ENCODE measurements at places on chromosomes 7 and 10.

DNA sequence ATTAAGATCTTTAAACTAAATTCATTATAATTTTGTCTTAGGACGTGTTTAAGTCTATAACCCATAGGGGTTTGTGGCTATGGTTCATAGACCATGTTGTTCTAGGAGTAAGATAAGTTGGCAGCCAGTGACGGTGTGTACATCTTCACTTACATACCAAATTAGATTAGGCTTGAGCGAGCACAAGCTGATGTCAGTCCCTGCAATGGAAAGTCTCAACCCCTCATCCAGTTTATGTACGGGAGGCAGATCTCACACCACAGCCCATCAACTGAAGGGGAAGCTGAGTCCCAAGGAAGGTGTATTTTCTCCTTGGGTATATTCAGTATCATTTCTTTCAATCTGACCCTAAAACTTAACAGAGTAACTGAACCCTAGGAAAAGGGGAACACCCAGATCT lies 5.1 kb upstream of the SMC3 start:
- no peak for DNase-seq

- no peak for DNase-seq
Observed at GRCh38 chr7:16891338-16891737, 9.6 kb upstream of the AGR3 start.

GRCh38 chr7:79272066-79272669 lies 181.3 kb downstream of the MAGI2 start:
- no peak for DNase-seq

GRCh38 chr10:27349987-27350386 lies 109.4 kb upstream of the ACBD5 start:
- DNase-seq: no peak

GRCh38 chr7:117809958-117810357 lies 63.3 kb downstream of the CTTNBP2 start:
- DNase-seq: no peak

DNA sequence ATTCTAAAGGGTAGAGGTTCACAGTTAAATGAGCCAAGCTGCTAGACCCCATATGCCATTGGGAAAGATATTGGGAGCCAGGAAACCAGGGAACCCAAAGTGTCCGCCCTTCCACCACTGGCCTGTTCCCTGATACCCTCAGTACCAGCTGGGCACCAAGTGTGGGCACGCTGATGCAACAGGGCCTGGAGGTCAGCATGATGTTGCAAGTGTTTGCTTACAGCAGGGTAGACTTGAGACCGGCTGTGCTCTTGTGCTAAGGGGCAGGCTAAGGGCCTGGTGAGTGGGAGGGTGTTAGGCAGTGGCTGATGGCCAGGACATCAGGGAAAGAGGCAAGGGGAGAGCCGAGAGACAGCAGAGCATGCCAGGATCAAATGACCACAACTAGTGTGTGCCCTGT lies 21.0 kb upstream of the MYL7 start:
- DNase-seq: no peak

DNA sequence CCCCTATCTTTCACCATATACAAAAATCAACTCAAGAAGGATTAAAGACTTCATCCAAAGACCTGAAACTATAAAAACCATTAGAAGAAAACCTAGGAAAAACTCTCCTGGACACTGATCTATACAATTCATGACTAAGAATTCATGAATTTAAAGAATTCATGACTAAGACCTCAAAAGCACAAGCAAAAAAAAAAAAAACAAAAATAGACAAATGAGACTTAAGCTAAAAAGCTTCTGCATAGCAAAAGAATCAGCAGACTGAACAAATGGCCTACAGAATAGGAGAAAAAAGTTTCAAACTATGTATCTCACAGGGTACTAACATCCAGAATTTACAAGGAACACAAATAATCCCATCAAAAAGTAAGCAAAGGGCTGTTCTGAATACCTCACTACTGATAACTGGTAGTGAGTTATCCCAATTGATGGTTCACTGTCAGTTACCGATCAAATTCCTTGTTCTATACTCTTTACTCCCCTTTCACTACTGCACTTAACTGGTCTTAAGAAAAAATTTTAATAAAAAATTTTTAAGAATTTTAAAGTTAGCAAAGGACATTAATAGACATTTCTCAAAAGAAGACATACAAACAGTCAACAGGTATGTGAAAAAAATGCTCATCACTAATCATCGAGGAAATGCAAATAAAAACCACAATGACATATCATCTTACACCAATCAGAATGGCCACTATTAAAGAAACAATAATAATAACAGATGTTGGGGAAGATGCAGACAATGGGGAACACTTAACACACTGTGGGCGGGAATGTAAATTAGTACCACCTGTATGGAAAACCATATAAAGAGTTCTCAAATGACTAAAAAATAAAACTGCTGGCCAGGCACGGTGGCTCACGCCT lies 33.2 kb downstream of the KMT2C start:
- DNase-seq: no peak

- DNase-seq: no peak
Observed at GRCh38 chr7:38452681-38453108, 178.5 kb downstream of the AMPH start.

DNA sequence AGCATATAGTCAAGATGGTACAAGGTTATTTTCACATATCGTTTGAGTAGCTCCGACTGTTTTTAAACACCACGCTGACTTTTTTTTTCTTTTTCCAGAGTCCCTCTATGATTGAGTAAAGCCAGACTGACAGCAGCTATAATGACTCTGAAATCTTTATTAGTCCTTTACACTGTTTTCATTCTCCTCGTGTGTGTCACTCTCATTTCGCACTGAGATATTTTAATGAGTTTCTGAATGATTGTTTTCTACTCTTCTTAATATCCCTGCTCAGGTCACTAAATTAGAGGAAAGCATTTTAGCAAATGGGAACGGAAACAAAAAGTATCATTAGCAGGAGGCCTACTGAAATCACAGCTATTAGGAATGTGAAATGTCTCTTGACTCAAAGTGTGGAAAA lies 162.3 kb upstream of the MTPN start:
- DNase-seq: no peak

GRCh38 chr10:103716206-103717160 lies 138.9 kb downstream of the SH3PXD2A start:
- no peak for DNase-seq

DNA sequence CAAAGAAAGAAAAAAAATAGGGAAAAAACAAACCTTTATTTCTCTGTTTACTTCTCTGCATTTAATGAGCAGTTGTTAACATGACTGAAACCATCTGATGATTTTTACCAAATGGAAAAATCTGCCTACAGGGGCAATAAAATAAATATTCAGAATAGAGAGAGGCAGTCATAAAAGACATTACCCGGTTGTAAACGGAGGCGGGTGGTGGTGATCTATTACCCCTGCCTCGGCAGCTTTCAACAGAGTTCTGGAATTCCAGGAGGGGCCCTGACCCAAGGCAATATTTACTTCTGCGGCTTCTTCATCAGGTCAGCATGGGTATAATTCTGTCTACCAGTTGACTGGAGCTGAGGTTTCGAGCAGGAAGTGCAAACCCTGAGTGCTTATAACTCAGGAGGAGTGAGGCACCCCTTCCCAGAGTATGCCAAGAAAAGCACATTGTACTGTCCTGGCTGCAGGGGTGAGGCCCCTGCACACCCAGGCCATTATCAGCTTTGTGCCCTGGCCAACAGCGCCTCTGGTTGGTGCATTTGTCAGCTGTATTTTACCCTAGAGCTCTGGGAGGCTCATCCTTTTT lies 8.2 kb upstream of the CXCL12 start:
- no peak for DNase-seq

GRCh38 chr7:17497549-17498167 lies 199.2 kb downstream of the AHR start:
- DNase-seq: no peak

- DNase-seq: no peak
Observed at GRCh38 chr10:101879456-101880231, 36.0 kb upstream of the KCNIP2 start.

DNA sequence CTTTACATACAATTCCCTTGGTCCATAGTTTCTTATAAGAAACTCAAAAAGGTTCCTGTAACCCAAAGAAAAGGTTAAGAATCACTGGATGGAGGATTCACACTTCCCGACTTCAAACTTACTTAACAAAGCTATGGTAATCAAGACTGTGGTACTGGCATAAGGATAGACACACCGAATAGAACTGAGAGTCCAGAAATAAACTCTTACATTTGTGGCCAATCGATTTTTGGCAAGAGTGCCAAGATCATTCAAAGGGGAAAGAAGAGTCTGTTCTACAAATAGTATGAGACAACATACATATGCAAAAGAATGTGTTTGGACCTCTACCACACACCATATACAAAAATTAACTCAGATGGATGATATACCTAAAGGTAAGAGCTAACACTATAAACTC lies 32.8 kb downstream of the KDM7A start:
- no peak for DNase-seq

DNA sequence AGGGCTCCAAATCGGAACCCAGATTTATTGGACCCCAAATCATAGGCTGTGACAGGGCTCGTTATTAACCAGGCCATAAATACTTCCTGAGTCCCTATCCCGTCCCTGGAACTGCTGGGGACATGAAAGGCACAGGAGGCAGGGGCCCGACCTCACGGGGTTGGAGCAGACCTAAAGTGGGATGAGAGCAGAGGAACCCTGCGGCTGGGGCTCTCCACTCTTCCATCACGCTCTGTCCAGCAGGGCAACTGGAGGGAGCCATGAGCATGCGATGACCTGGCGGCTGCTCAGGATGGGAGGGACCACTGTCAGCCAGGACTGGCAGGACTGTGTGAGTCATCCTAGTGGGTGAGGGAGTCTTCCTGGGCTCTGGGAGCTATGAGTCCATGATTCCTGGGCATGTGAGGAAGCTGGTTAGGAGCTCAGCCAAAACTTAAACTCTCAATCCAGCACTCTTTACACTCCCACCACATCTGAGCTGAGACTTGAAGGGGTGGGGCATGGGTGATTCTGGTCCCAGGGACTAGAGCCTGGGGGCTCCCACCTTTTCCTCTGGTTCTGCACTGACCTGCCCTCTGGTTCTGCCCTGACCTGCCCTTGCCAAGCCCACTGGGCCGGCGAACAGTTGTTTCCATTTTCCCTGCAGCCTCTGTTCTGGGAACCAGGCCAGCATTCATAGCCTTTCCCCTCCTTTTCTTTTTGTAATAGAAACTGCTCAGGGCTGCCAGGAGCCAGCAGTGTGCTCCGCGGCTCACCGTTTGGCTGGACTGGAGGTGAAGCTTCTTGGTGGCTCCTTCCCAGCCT lies 47.1 kb downstream of the SYPL1 start:
- no peak for DNase-seq

GRCh38 chr7:55794527-55794926 lies 68.0 kb downstream of the SEPTIN14 start:
- no peak for DNase-seq

DNA sequence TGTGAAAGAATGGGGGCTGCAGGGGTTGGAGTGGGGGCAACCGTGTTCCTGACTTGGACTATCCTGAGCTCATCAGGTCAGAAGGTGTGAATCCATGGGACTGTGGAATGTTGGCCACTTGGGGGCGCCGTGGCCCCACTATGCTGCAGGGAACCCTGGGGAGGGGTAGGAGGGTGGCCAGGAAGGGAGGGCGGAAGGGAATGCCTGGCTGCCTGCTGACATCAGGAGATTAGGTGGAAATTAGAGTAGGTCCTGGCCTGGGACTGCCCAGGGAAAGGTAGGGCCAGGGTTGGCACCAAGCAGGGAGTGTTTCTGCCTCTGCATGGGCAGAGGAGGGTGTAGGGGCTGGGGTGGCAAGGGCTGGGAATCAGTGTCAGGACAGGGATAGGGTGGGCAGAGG lies 65.8 kb upstream of the PRSS58 start:
- DNase-seq: no peak

DNA sequence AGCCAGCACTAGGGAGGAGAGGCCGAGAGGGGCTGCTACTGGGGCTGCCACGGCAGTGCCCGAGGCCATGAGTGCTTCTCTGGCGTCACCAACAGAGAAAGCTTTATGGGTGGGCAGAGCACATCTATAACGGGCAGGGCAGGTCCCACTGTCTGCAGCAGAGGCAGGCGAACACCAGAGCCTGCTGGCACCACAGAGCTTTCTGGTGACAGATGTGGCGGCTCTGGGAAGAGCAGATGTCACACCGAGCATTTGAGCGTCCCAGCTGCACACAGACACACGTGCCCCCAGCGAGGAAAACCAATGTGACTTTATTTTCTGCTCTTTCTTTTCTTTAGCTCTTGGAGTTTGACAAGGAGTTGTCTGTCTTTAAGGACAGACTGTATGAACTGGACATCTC lies 20.5 kb downstream of the NKX6-2 start:
- no peak for DNase-seq

DNA sequence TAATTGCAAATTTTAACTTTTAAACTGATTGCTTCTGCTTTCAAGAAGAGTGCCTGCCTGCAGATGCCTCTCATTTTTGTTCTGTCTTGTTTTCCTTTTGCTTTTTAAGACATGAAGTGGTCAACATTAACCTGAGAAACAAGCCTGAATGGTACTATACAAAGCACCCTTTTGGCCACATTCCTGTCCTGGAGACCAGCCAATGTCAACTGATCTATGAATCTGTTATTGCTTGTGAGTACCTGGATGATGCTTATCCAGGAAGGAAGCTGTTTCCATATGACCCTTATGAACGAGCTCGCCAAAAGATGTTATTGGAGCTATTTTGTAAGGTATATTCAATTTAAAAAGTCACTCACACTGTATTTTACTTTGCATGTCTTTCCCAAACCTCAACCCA lies 8.8 kb downstream of the GSTO2 start:
- no peak for DNase-seq

GRCh38 chr7:34057956-34058355 lies 152.6 kb downstream of the BMPER start:
- no peak for DNase-seq

- DNase-seq: no peak
Observed at GRCh38 chr10:63227207-63227895, 94.2 kb downstream of the NRBF2 start.

- no peak for DNase-seq
Observed at GRCh38 chr7:137386966-137387365, 43.4 kb upstream of the PTN start.

DNA sequence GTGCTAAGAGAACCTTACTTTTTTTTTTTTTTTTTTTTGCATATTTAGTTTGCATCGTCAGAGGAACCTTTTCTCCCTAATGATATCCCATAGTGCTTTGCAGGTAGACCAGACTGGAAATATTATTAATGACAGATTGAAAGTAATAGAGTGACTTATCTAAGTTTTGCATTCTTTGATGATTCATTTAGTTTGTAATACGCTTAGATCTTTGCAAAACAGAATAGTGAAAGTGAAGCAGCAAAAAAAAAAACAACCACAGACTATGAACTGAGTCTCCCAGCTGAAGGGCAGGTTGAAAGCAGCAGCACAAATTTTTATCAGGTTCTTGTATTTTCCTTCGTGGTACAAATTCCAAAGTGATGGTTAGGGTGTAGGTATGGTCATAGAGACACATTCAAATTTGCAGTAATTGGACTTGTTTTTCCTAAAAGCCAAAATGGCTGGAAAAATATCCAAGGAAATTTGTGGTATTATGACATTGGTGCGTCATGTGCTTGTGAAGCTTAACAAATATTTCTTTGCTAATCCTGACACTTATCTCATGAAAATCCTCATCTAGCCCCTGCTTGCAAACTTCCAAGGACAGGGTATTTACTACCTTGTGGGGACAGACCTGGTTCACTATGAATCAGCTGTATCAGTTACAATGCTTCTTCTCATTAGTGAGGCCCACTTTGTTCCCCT lies 81.8 kb upstream of the CREB5 start:
- no peak for DNase-seq

GRCh38 chr10:50322077-50322476 lies 70.8 kb upstream of the ASAH2 start:
- DNase-seq: no peak

GRCh38 chr10:71584902-71585563 lies 134.5 kb downstream of the C10orf105 start:
- no peak for DNase-seq

GRCh38 chr7:157707983-157708918 lies 371.4 kb downstream of the DNAJB6 start:
- no peak for DNase-seq

- no peak for DNase-seq
Observed at GRCh38 chr10:111739125-111739873, 444.3 kb downstream of the GPAM start.

All from stimulated activated CD8-positive, alpha-beta memory T cell treated with anti-CD3 and anti-CD28 coated beads, Interleukin-4, amount 100 ng/mL, for 1 hour (primary cell).